ENCODE measurements at places on chromosomes 2 and 18.

DNA sequence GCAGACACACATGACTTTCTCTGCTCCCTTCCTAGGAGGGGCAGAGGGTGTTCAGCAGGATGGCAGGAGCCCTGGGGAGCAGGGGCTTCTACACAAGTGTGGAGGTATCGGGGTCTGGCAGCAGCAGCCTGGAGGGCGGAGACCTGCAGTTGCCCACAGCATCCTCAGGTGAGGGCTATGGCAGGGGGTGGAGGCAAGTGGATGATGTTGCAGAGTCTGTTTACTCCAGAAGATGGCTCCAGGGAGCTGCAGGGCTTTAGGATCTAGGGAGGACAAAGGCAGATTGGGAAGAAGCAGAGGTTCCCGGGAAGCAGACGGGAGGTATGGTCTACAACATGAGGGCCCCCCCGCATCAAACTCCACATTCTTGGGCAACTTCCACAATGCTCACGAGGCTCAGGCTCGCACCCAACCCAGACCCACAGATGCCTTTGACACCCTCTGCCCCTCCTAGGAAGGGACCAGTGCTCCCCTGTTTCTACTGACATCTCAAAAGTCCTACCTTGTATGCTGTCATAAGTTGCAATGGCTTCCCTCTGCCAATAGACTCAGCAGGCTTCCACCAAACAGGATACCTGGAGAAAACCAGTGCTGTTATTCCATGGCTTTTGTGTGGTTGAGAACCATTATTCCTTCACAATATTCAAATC, 12.0 kb upstream of the ATP6V1C2 start:
- DNase-seq, result peak; percentile 41

GRCh38 chr2:222819722-222820333, 41.0 kb upstream of the ACSL3 start:
- DNase-seq, result peak; percentile 40

DNA sequence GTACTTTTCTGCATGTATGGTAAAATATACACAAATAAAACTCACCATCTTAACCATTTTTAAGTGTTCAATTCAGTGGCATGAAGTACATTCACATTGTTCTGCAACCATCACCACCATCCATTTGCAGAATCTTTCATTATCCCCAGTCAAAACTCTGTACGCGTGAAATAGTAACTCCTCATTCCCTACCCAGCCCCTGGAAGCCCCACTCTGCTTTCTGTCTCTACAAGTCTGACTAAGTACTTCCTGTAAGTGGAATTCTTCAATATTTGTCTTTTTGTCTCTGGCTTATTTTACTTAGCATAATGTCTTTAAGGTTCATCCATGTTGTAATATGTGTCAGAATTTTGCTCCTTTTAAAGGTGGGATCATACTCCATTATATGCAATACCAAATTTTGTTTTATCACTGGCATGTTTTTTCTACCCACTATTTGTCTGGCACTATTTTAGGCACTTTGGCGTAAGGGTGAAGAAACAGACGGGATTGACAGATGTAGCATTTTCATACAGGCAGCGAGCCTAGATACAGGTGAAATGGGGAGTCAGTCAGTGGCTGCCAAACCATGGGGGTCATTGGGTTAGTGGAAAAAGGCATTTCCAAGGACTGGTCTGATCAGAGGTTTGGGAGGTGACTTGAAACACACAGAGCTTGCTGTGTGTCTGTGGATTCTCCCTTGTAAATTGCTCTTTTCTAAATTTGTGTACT, 163.2 kb upstream of the MYCN start:
- no peak for DNase-seq

DNA sequence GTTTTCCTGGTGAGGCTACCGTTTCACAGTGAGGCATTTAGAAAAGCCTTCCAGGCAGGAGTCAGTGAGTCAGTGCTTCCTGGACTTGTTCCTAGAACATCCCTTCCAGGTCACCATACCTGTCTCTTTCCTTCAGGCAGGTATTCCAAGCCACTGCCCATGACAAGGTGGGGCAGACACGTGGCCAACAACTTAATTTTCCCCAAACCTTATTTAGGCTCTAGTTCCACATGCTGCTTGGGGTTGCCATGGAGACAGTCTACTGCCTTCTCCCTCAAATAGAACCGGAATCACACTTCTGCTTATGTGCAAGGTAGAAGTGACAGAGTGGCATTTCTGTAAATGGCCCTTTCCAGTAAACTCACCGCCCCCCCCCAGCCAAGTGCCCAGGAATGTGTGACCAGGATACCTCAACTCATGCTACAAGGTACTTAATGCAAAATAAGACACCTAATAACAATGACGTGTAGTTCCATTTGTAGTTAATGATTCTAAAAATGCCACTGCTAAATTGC, 258.3 kb downstream of the PRKCE start:
- no peak for DNase-seq

DNA sequence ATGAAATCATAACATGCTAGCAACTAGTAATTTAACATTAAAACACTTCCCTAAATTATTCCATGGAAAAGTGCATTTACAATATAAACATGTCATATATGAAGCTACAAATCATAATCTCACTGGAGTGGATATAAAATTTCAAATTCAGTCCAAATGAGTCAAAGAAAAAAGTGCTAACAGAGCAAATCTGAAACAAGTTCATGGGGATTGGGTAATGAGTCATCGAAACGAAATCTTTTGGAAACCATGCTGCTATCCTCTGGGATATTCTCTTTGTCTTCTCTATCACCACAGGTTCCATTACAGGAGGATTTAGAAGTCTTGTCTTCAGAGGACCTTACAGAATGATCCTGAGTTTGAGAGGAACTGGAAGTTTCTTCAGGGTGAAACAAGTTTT, 34.1 kb downstream of the STK17B start:
- DNase-seq, result peak; percentile 15

GRCh38 chr2:107402330-107402729, 424.4 kb upstream of the RGPD4 start:
- no peak for DNase-seq

Data from EL (cell line).